ENCODE measurements at places on chromosomes 3 and 15. TPM values are rescaled to one million over a fixed set of nuclear protein-coding genes. Genes with fewer than 3 reads are reported as not detected.

Gene CERS3
- not detected for total RNA-seq

Gene TTLL13
- not detected for total RNA-seq

Gene SLCO2A1
- total RNA-seq = 0.59 TPM

DNA sequence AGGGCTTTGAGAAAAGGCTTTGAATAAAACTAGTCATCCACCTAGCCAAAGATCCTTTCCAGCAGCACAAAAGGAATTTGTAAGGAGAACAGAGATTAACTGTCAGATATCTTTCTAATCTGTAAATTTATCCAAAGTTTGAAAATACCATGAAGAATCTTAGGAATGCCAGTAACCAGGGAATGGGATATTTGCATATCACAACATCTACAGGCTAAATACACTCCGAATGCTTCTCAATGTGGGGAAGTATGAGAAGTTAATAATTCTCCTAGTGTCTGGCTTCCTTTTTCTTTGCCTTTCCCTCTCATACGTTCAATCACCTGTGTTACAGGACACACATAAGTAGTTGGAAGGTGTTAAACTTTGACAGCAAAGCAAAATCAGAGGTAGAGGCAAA is 7.8 kb downstream of the ANAPC13 start:
- peaks cover 50% of the 10 kb centered on the region for H3K36me3 ChIP-seq
- H3K27ac ChIP-seq = peak overlapping the region; percentile 46
- no peaks in the 10 kb centered on the region for H3K27me3 ChIP-seq
- DNase-seq = no peak
- H3K4me3 ChIP-seq = no peak overlapping the region

GRCh38 chr15:32119694-32120330 is 89.5 kb downstream of the CHRNA7 start:
- no peak for DNase-seq
- H3K36me3 ChIP-seq = no peaks in the 10 kb centered on the region
- H3K4me1 ChIP-seq = no peaks in the 10 kb centered on the region
- H3K27ac ChIP-seq = no peak overlapping the region
- no peak overlapping the region for H3K4me3 ChIP-seq

GRCh38 chr3:191499307-191500080 is 38.5 kb downstream of the PYDC2 start:
- H3K27me3 ChIP-seq = no peaks in the 10 kb centered on the region
- peak overlapping the region; percentile 62 for H3K4me3 ChIP-seq
- H3K36me3 ChIP-seq = no peaks in the 10 kb centered on the region
- DNase-seq = peak; percentile 77
- peaks cover 11% of the 10 kb centered on the region for H3K4me1 ChIP-seq

GRCh38 chr15:25742041-25742730 is 120.9 kb downstream of the ATP10A start:
- DNase-seq = no peak
- no peak overlapping the region for H3K4me3 ChIP-seq
- no peaks in the 10 kb centered on the region for H3K36me3 ChIP-seq
- H3K4me1 ChIP-seq = no peaks in the 10 kb centered on the region

- no peak overlapping the region for H3K27ac ChIP-seq
- H3K36me3 ChIP-seq = peaks cover 51% of the 10 kb centered on the region
- no peak for DNase-seq
- no peaks in the 10 kb centered on the region for H3K27me3 ChIP-seq
- peaks cover 23% of the 10 kb centered on the region for H3K4me1 ChIP-seq
Measured at GRCh38 chr15:79314811-79315210, 3.9 kb downstream of the TMED3 start.

- DNase-seq = peak; percentile 88
- no peaks in the 10 kb centered on the region for H3K27me3 ChIP-seq
- peaks cover 41% of the 10 kb centered on the region for H3K4me1 ChIP-seq
- no peak overlapping the region for H3K4me3 ChIP-seq
- H3K27ac ChIP-seq = peak overlapping the region; percentile 80
Measured at GRCh38 chr15:50137330-50137761, 18.3 kb upstream of the ATP8B4 start.

DNA sequence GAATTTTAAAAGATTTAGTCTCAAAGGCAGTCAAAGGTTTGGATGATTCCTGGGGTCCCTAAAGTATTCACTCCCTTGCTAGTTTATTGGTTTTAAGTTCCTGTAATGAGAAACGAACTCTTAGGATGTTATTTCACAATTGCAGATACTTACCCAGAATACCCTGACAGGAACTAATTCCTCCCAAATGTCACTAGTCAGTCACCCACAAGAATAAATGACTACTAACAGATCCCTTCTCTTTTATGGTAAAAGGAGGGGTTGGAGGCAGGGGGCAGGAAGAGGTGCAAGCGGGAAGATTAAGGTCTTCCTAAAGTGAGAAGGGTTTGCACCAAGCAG is 174.2 kb upstream of the SLC2A2 start:
- no peak for DNase-seq
- H3K36me3 ChIP-seq = no peaks in the 10 kb centered on the region
- H3K4me1 ChIP-seq = peaks cover 24% of the 10 kb centered on the region
- no peaks in the 10 kb centered on the region for H3K27me3 ChIP-seq
- no peak overlapping the region for H3K4me3 ChIP-seq
